ENCODE measurements at places on chromosomes 3 and 15. TPM values are rescaled to one million over a fixed set of nuclear protein-coding genes. Genes with fewer than 3 reads are reported as not detected.

DNA sequence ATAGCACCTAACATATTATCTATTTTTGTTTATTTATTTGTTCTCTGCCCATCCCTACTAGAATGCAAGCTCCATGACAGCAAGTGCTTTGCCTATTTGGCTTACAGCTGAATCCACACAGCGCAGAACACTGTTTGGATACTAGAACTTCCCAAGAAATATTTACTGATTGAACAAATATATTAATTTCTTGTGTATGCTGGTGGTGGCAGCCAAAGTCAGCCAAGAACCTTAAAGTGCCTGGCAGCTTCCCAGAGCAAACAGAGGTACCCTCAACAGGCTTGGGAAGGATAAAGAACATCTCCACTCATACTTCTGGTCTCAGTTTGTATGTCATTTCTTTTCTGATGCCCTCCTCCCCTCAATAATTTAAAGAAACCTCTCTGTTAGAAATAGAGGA lies 111.8 kb upstream of the SLC25A36 start:
- no peak for DNase-seq

DNA sequence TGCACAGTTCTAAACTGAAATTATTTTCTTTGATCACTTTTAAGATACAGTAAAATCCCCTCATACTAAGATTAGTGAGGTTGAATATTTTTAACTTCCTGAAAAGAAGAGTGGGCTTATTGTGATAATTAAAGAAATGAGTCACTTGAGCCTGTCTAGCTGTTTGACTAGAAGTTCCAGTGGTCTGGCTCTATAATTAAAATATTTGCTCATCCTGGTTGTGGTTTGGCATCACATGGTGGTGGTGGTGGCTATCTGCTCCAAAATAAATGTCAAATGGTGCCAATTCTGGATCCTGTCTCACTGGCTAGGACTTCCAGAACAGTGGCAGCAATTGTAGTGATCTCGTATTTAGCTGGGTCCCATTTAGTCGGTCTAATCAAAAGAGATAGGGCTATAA lies 8.6 kb upstream of the TEX9 start:
- DNase-seq, result no peak

GRCh38 chr3:105490045-105490444 lies 123.3 kb downstream of the ALCAM start:
- no peak for DNase-seq

HGD gene
- total RNA-seq, result not detected

HCLS1 gene
- 240 TPM for total RNA-seq

IGF2BP2 gene
- 0.43 TPM for total RNA-seq
